GM12865 (cell line): ENCODE measurements at places on chromosomes 7 and 10.

GRCh38 chr10:61283481-61284221 is 169.5 kb downstream of the TMEM26 start:
- DNase-seq = no peak

DNA sequence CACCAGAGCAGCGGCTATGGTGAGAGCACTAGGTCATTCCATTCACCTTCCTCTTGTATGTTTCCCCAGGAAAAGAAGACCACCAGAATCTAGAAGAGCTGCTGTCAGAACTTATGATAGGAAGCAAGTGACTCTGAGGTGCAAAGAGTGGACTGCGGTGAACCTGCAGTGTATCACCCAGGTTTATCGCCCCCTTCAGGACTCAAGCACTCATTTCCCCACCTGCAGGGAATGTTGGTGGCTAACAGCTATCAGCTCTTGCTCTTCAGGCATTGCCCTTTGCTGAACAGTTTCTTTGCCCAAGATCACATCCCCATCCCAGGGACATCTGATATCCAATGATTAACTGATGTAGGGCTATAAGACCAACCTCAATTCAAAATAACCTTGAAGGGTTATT is 66.3 kb upstream of the IL6 start:
- DNase-seq = peak; percentile 63

- DNase-seq = no peak
These were observed 23.0 kb upstream of the ZNF467 start for GRCh38 chr7:149796287-149796860.

DNA sequence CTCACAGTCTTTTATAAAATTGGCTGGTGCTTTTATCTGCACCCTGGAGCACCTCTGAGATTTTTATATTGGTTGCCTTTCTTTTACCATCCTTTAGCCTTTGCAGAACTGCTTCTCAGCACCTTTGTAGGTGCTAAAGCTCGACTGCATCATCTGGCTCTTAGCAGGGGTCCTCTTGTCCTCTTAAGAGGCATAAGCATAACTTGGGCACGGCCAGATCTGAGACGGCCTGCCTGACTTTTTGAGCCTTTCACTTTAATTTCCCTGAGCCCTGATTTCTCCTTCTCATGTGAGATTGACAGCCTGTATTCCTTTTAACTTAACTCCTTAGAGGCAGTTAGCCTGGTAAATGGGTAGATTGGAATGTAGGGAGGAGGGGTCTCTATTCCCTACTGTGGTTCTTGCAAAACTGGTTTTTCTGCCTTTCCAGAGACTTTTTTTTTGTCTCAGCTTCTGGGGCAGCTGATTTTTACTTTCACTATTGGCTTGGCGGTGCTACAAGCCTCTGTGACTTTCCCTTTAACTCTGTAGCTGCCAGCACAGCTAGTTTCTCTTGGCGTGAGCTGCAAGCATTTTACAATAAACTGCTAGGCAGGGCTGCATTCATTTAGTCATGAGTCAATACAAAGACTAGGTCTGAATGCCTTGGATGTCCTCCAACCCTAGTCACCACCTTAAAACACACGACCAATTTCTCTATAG is 24.0 kb downstream of the ZPBP start:
- peak; percentile 44 for DNase-seq

GRCh38 chr10:97547962-97548361 is 24.6 kb upstream of the ANKRD2 start:
- DNase-seq = no peak

DNA sequence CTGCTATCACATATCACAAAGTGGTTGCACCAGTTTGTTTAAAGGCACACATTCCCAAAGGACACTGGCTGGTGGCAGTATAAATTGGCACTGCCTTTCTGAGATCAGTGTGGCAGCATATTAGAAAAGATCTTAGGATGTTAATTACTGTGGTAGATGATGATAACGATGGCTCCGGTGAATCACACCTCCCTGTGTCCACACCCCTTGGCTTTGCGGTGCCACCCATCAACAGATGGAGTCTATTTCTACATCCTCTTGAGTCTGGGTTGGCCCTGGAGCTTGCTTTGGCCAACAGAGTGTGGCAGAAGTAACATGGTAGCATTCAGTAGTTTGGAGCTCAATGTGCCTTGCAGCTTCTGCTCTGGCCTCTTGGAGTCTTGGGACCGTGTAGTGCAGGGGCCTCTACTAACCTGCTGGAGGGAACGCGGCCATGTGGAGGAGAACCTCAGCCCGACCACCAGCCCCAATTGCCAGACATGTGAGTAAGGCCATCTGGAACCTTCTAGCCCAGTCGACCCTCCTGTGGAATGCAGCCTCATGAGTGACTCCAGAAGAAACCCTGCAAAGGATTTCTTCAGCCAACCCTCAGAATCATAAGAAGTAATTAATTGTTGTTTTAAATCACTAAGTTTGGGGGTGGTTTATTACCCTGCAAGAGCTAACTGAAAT is 27.2 kb upstream of the PLEKHA1 start:
- DNase-seq = no peak

- DNase-seq = no peak
These were observed 589.8 kb downstream of the GALNT17 start for GRCh38 chr7:71721742-71722141.

DNA sequence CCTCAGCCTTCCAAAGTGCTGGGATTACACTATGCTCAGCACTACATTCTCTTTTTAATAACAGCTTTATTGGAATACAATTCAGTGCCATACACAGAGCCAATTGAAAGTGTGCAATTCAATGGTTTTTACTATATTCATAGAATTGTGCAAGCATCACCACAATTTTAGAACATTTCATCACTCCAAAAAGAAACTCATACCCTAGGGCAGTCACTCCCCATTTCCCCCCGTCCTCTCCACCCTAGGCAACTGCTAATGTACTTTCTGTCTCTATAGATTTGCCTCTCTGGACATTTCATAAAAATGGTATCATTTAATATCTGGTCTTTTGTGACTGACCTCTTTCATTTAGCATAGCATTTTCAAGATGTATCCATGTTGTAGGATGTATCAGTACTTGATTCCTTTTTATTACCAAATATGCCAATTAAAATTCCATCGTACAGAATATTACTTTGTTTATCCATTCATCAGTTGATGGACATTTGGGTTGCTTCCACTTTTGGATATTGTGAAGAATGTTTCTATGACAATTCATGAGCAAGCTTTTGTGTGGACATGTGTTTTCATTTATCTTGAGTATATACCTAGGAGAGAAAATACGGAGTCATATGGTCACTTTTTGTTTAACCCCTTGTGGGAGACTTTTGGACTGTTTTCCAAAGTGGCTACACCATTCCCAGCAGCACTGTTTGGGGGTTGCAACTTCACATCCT is 6.3 kb upstream of the XPNPEP1 start:
- no peak for DNase-seq

DNA sequence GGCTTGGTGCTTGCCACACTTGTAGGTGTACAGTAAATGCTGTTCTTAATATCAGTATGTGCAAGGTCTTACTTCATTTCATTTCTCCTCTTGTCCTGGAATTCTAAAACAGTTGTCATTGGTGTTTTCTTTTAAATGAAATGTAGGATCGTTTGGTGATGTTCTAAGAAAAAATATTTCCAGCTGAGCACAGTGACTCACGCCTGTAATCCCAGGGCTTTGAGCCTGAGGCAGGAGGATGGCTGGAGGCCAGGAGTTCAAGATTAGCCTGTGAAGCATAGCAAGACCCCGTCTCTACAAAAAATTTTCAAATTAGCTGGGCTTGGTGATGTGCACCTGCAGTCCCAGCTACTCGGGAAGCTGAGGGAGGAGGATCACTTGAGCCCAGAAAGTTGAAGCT is 32.6 kb upstream of the ELN start:
- DNase-seq = no peak

DNA sequence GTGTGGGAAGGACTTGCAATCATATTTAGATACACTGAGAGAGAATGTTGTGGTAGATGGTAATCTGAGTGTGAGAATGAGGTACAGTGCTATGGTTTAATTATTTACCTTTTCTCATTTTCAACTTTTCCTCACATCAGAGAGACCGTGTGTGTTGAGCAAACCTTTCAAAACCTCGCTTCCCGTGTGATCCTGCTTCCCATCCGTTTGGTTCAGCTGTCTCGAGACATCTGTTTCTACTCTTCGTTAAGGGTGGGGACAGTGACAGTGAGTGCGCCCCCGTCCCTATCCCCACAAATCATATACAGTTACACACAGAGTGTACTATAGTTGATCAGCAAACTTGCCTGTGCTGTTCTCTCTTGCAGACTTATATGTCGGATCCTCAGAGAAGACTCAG is 33.0 kb upstream of the NOBOX start:
- DNase-seq = no peak

- no peak for DNase-seq
These were observed 13.9 kb downstream of the PARD3 start for GRCh38 chr10:34801097-34801733.
